Stimulated activated CD4-positive, alpha-beta T cell treated with anti-CD3 and anti-CD28 coated beads, Interleukin-1b, Interleukin-23, amount 100 ng/mL, for 1 hour (primary cell): ENCODE measurements at places on chromosomes 16 and 17.

DNA sequence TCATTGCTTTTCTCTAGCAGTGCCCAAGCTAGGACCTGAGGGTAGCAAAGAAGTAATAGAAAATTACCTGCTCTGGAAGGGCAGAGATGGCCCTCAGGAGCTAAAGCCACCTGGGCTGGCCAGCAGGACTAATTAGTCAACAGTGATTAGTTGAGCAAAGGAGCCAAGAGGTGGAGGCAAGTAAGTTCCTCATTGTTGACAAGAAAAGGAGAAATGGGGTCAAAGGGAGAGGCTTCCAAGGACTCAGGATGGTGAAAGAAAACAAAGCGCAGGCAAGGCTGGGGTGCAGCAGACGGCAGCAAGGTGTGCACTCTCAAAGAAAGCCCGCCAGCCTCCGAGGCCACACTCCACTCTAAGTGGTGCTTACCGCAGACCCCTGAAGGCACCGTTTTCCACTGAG is 44.6 kb downstream of the CMTM4 start:
- no peak for DNase-seq

DNA sequence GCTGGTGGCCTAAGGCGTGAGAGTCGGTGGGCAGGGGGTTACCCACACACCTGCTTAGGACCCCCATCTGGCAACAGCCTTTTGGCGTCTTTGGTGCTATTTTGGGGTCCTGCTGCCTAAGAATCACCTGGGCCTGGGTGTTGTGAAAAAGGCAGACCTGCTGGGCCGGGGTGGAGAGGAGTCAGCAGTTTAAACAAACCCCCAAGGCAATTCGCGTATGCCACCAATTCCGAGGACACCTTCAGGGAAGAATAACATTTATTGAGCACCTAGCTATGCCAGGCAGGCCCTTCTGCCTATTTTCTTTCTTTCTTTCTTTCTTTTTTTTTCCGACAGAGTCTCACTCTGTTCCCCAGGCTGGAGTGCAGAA is 53.9 kb upstream of the TOB1 start:
- no peak for DNase-seq

DNA sequence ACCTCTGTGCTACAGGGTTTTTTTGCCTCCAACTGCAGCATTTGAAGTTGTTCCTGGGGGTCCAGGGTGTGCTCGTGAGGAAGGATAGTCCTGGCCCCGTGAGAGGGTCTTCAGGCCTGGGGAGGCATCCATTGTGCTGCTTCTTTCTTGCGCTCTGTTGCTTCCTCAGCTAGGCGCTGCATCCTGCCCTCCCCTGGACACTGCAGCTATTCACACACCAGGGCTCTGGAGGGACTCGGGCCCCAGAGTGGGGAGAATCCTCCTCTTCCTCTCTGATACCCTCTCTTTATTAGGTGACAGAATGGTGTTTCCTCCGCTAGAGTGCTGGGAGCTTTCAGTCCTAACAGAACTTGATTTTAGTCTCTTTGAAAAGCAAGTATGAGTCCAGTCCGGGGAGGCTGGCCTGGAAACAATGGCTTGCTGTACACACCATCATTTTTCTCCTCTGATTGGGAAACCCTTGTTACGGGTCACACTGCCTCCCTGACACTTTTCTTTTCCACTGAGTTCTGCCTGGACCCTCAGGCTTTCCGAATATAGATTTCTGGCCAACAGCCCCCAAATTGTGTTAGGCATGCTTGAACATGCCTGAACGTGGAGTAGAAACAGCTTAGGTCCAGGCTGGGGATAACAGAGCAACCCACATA is 81.4 kb upstream of the ELAC2 start:
- DNase-seq, result no peak

GRCh38 chr16:67082891-67083290 is 26.9 kb upstream of the PHAF1 start:
- no peak for DNase-seq

DNA sequence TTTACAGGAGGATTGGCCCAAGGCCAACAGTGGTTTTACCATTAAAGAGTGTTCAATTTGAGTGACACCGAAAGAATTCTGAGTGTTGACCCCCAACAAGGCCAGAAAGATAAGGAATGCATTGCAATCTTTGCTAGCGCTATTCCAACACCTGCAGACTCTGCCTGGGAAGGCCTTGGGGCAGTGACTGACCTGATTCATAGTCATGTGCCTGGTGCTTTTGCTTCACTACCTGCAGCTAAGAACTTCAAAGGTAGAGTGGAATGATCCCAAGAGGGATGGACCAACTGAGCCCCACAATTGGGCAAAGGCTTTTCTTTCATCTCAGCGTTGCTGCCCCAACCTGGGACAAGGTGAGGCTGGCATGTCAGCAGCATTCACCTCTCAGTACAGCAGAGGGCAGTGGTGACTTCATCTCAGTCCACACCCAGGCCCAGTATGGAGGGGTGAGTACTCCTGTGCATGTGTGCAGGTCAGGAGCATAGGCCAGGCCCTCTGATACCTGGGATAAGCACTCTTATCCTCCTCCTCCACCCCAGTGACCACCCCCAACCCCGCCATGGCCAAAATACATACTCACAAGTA is 149.6 kb upstream of the GNAO1 start:
- no peak for DNase-seq

DNA sequence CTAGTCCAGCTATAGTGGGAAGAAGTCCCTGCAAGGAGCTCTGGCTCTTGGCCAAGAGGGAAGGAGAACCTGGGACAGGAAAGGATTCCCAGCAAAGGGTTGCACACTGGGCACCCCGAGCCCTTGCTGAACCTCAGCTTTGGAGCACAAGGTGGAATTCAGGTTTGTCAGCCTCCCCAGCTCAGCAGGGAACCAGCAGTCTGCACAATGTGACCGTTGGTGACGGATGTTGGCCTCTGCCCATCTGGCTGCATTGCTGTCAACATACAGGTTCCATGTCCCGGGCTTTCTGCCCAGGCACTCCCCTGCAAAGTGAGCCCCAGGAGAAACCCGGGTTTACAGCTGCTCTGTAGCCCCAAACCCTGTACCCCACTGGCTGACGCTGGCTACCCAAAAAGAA is 6.7 kb downstream of the RPRML start:
- no peak for DNase-seq

DNA sequence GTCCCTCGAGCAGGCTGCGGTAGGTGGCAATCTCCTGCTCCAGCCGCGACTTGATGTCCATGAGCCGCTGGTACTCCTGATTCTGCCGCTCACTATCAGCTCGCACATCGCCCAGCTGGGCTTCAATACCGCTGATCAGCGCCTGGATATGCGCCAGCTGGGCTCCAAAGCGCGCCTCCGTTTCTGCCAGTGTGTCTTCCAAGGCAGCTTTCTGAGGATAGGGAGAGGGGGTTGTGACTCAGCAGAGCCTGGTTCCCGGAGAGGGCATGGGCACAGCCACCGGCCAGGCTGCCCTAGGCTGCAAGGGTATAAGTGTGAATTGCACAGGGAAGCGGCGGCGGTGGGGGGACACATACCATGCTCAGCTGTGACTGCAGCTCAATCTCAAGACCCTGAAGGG is 4.3 kb downstream of the KRT19 start:
- DNase-seq, result no peak
